ENCODE measurements at places on chromosomes 11 and 22. TPM values are rescaled to one million over a fixed set of nuclear protein-coding genes. Genes with fewer than 3 reads are reported as not detected.

DNA sequence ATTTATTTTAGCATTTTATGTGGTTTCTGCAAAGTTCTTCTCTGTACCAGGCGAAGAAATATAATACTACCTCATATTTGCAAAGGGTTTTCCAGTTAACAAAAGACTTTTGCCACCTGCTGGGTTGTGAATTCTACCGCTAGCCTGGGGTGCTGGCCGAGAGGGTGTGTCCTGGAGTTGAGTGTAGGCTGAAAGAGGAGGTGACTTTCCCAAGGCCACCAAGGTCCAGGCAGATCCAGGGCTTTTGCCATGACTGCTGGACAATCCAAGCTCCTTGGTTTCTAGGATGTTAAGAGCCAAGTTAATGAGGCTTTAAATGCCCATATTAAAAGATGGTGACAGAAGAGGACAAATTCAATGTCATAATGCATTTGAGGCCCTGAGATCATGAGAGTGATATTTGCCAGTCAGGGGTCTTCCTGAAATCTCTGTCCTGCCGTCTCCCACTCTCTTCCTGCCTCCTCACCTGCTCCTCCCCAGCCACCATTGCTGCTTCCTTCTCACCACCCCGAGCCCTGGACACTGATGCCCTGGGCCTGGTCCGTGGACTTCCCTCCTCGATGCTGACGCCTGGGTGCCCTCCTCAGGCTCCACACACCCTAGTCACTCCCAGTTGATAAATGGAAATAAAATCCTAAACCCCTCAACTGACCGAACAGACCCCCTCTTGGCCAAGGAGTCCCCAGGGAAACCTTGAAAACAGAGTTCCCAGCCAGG, 825.6 kb downstream of the TBC1D22A start:
- DNase-seq: no peak

DNA sequence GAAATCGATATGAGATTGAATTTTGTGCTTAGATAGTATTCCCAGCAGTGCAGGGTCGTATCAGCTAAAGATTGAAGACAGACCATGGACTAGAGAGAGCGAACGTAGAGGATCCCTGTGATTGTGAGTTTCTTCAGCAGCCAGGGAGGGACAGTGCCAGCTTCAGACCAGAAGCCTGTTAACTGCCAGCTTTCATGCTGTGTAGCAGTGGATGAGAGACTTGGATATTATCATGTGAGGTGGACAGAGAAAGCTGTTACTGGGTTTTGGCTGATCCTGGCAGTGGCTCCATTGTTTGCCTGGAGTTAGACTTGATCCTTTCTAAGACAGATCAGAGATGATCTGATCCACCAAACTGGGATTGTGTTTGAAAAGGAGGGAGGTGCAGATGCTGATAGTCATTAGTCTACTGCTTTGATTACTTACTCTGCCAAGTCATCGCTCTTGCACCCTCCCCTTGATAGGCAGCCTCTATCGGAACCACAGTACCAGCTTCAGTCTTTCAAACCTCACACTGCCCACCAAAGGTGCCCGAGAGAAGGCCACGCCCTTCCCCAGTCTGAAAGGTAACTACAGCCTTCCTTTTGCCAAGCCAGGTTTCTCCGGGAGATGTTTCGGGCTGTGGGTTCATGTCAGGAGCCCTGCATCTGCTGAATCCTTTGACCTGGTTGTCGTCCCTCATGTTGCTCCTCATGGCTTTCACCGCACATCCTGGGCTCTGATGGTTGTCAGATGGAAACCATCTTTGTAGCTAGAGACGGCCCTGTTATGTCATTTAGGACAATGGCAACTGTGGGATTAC, 16.2 kb downstream of the MADD start:
- no peak for DNase-seq

The CNIH2 gene
- total RNA-seq: 3.5 TPM

The ABCC8 gene
- total RNA-seq: 1.0 TPM

GRCh38 chr11:79077702-79078330, 363.0 kb downstream of the TENM4 start:
- DNase-seq: no peak

The CCDC81 gene
- total RNA-seq: 0.33 TPM

- DNase-seq: no peak
These were observed 265.4 kb upstream of the PLET1 start for GRCh38 chr11:112525844-112526590.

DNA sequence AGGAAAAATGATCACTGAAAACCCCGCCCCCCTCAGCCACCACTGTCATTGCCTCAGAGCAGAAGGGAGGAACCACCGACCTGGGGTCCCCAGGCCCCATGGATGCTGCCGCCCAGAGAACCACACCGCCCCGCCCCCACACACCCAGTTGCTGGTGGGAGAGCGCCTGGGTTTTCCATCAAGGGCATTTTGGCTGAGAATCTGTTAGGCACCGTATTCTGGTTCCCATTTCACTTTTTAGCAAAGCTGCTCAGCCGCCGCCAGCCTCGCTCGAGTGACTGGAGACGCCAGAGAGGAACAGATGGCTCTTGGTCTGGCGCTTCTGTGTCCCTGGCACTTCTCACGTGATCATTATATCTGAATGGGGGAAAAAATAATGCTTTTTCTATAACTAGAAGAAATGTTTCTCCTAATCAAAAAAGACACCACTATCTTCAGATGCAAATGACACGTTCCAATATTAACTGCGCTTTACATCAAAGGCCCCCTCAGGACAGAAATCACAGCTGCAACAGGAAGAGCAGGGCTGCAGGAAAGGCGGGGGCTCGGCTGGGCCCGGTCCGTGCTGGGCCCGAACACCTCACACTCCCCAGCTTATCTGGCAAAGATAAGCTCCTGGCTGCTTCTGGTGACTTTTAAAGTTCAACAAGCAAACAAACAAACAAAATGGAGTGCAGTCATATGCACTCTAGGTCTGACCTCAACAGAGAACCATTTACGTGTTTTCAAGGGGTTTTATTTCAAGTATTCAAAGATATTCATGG, 149.8 kb downstream of the MPPED1 start:
- no peak for DNase-seq

DNA sequence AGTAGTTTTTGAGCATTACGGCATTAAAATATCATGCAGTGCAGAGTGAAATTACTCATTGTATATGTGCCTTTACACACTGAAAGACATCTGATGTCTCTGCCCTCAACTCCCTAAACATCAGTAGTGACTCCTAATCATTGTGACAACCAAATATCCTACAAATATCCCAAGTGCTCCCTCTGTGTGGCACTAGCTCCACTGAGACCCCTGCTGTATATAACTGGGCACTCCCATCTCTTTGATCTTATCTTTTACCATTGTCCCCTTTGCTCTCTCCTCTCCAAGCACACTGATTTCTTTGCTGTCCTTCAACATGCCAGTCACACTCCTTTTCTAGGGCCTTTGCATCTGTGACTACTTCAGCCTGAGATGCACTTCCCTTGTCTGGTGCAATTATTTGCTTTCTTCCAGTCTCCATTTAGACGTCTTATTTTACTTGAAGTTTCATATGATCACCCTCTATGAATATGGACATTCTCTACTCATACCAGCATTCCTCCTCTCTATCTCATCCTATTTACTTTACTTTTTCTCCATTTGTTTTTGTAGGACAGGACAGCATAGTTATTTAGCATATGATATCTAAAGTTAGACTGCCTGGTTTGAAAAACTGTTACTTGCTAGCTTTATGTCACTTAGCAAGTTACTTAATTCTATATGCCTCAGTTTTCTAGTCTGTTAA, 2.4 kb downstream of the SLC5A12 start:
- DNase-seq: no peak

DNA sequence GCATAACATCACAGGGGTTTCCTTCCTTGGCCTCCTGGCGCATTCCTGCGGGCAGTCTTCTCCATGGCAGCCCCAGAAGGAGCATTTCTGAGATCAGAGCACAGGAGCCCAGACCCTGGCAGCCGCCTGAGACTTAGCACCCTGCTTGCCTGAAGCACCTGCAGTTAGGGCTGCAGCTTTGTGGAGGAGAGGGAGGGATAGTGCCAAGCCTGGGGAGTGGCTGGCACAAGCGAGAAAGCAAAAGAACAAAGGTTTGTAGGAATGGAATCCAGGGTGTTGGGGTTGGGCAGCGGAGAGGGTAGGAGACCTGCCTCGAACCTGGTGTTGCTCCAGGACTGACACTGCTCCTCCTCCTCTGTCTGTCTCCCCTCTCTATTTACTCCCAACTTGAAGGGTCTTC, 66.9 kb downstream of the SCN3B start:
- no peak for DNase-seq

- peak; percentile 69 for DNase-seq
These were observed 67.7 kb downstream of the BCL2L13 start for GRCh38 chr22:17705951-17706900.

The TPBGL gene
- not detected for total RNA-seq

The DEUP1 gene
- not detected for total RNA-seq

DNA sequence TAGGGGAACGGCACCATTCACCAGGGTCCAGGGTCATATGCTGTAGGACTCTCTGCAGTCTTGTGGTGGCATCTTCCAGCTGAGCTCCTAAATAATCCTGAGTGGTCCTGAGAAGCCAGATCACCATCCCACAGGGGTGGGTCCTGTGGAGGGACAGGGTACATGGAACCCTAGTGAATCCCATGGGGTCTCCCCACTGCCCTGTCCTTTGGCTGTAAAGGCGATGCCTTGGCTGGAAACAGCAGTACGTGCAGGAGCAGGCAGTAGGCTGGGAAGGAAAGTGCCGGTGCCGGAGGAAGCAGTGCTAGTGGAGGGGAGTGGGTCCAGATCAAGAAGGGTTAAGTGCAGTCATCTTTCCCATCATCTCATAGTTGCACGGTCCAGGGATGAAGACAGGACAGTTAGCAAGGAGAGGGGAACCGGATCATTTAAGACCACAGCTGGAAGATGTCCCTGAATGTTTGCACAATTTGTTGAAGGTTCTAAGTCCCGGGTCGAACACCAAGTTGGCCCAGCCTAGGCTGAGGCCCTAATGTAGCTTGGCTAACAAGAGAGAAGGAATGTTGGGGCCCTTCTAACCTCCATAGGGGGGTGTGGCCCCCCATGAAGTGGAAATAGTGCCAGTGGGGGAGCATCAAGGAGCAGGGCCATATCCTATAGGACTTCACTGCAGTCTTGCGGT, 18.1 kb downstream of the TSPAN32 start:
- no peak for DNase-seq

DNA sequence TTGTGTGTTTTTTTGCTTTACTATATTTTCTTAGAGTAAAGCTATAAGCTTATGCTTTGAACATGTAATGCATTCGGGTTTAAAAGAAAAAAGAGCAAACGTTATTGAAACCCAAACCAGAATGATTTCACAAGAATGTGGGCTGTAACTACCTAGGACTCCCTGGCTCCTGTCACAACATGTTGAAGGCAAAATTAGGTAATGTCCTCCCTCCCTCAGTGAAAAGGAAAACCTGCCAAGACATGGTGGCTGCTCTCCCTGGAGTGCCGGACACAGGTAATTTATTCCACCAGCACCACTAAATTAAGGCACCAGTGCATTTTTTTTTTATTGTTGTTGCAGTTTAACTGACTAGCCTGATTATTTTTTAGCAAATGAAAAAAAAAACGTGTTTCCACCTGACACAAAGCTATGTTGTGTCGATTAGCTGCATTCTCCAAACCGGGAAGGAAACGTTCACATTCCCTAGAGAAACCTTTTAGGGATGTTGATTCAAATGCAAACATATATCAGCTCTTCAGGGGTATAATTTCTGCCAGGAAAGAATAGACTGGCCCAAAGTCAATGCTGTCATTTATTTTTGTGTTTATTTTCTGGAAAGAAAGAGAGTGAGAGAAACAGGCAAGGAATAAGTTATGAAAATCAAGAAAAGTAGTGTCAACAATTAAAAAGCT, 134.6 kb downstream of the CCDC34 start:
- no peak for DNase-seq

The OR51I1 gene
- not detected for total RNA-seq

DNA sequence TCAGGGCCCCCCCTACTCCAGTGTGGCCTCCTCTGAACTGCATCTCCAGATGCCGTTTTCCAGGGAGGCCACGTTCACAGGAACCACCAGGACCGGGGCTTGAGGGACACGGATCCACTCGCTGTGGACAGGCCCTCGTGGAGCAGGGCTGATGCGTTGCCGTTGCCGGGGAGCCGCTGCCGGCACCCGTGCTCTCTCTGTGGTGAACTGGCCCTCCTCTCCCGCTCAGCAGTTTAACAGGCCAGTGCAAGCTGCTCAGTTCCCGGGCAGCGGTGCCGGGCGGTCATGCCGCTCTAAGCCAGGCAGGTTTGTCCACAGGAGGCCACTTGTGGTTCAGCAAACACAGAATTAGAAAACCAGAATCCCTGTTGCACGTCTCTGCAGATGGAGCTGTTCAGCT, 301.6 kb downstream of the TBC1D22A start:
- DNase-seq: no peak

The ASCL2 gene
- total RNA-seq: not detected

DNA sequence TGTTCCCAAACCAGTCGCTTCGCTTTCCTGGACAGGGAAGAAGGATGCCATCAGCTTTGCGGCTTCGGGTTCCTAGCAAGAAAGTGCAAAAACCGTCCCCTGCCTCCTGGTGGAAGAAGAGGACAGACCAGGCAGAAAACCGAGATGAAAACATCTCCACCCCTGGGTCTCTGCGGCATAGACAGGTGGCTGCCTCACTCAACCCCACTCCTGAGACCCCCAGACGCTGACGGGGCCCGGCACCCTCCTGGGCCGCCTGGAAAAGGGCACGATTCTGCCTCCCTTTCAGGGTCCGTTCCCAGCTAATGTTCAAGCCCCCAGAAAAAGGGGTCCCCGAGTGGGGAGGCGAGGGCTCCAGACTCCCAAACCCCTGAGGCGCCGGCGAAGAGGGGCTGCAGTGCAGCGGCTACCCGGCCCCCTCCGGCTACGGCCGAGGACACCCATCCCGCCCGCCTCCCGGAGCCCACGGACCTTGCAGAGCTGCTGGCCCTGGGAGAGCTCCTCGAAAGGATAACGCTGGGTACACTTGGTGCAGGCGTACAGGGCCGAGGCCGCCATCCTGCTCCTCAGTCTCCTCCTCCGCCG, 569 bp downstream of the FAM76B start:
- DNase-seq: peak; percentile 25

The PHETA2 gene
- 1.3 TPM for total RNA-seq

GRCh38 chr22:41405588-41405987, 23.8 kb downstream of the TEF start:
- DNase-seq: no peak

DNA sequence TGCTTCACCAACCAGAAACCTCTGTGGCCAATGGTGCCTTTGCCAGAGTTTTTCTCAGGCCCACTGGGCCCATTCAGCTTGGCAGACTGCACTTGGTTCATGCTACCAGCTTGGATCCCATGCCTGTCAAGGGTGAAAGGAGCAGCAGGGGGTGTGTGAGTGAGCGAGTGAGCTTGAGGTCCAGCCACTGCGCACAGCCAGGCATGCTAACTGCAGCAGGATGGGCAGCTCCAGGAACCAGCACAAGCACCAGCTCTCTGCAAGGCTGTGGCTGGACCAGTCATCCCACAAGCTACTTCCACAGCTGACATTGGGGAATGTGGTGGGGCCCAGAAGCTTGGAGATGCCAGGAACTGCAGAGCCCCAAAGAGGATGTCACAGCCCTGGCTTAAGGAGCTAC, 40.8 kb downstream of the DDIAS start:
- no peak for DNase-seq
